DMS79 treated with DMSO at 0.1 percent for 48 hours (cell line): ENCODE measurements at places on chromosomes 2 and 18.

GRCh38 chr2:28477087-28477486 is 18.8 kb upstream of the PLB1 start:
- no peak for DNase-seq

DNA sequence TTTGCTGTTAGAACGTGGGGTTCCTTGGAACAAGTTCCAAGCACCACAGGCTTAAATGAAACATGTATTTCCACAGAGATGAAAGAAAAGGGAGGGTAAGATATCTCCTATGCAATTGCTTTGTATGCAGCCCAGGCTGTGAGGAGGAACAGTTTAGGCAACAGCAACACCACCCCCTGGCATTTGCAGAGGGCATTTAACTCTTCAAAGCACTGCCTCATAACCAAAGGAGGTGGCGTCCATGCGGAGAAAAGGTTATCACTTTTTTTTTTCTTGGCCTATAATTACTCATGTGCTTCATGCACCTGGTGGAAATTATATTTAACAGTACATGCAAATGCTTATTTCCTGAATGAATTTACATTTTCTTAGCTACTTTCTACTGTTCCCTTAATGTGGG is 286.0 kb downstream of the LPIN1 start:
- DNase-seq = no peak

DNA sequence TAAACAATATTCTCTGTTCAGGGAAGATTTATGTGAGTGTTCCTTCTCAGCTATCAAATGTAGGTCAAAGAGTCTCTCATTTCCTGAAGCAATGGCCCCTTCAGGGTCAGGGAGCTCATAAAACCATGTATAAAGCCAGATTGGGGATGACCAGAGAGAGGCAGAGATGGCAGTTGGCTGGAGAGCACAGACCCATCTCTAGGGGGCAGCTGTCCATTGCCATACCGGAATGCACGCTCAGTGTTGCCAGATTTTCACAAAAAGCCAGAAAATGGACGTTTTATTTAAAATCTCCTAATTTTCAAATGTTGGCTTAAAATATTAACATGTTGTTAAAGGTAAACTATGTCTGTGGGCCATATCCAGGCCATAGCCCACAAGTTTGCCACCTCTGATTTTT is 1920.7 kb upstream of the CELF4 start:
- no peak for DNase-seq

- no peak for DNase-seq
These were observed 32.4 kb upstream of the IL1R1 start for GRCh38 chr2:102110171-102110570.

DNA sequence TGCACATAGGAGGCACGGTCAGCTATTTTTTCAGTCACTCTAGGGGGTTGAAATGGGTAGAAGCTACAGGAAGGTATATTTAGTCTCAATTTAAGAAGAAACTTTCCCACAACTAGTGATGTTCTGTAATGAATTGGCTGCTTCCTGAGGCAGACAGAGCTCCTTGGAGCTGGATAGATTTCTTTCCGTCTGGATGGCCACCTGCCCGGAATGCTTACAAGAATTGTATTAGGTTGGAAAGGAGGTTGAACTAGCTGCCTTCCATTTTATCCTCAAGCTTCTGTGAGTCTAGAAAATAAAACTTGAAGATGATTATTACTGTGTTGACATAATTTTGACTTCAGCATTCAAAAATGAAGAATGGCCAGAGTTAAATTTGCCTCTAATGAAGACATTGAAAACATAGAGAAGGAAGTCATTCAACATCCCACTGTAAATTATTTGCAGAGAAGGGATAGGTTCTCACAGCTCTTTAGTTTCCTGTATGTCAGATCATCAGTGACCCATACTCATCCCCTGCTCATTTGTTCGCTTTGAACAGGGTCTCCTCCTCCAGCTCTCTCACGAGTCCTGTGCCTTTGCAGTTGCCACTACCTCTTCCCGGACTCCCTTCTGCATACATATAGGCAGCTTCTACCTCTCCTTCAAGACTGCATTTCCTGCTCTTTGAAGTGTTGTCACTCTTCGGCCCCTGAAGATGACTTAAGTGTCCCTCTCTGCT is 88.8 kb downstream of the CRIM1 start:
- no peak for DNase-seq

DNA sequence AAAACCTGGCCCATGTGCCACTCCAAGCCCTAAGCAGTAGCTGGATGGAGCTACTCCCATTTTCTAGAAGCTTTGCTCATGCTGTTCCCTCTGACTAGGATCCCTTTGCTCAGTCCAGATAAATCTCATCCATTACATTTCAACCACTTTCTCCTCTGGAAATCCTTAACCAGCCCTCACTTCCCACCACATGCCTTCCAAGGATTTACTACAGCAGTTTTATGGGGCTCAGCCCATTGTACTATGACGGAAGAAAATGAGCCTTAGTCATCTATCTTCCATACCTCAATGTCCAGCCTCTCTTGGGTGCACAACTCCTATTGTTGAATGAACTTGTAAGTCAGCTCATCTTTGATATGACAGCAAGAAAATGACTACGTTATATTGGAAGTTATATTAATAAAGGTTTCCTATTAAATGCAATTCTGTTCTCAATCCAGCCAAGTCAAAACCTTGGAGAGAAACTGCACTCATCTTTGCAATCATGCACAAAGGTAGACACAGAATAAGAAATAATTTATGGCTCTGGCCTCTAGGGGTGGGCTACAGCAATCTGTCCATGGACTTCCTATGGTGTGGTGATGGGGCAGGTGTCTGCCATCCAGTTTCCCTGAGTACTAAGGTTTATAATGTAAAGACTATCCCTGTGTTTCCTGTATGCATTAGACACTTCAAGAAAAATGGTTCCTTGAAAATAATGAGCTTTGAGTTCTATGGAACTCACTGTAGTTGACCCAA is 3.4 kb downstream of the B4GALT6 start:
- DNase-seq = no peak

GRCh38 chr2:146124741-146125140 is 1604.8 kb upstream of the ZEB2 start:
- no peak for DNase-seq

DNA sequence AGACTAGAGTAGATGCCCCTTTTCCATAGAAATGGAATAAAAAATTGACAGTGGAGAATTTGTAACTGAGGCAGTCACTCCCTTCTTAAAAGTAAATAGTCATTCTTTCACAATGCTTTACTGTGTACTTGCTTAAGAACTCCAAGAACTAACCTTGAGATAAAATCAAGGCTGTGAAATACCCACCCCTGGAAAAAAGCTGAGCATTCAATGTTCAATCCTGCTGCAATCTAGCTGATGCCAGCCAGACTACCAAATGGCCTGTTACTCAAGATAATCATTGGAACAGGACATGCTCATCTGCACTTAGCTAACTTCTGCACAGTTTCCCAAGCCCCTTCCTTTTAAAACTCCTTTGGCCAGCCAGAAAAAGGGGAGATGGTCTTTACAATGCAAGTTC is 367.4 kb upstream of the GULP1 start:
- no peak for DNase-seq

DNA sequence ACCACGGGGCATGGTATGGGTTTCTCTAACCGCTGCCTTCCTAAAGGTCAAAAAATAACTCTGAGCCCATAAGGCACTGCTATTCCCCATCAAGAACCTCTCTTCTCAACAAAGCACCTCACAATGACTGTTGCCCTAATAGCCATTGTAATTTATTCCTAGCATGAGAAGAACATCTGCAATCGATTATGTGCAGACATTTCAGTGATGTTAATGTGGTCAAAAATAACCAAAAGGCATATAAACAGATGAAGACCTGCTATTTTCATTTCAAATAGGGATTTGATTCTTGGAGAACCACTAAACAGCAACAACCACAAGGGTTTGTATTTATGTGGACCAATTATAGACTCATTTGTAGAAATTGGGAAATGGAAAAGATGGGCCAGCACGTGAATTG is 356.6 kb downstream of the FBXO15 start:
- DNase-seq = no peak

- no peak for DNase-seq
These were observed 57.8 kb upstream of the CCDC141 start for GRCh38 chr2:179107737-179108136.

DNA sequence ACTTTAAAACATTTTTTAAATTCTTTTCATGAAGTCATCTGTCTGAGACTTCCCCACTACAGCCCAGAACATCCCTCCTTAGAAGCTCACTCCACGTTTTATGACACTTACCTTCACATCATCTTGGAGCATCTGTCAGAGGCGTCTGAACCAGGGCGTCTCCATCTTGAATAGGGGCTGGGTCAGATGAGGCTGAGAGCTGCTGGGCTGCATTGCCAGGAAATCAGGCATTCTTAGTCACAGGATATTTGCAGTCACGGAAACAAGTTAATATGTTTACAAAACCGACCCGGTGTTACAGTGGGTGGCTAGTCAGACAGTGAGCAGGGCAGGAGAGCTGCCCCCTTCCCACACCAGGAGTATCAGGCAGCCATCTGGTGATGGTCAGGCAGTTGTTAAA is 456.5 kb downstream of the FBXO15 start:
- DNase-seq = no peak

DNA sequence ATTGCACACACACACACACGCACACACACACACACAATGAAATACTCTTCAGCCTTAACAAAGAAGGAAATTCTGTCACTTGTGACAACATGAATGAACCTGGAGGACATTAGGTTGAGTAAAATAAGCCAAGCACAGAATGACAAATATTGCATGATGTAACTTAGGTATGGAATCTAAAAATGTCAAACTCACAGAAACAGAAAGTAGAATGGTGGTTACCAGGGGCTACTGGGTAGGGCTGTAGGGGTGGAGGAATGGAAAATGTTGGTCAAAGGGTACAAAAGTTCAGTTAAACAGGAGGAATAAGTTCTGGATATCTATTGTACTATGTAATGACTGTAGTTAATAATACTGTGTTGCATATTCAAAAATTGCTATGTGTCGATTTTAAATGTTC is 29.5 kb downstream of the SCN2A start:
- DNase-seq = no peak

DNA sequence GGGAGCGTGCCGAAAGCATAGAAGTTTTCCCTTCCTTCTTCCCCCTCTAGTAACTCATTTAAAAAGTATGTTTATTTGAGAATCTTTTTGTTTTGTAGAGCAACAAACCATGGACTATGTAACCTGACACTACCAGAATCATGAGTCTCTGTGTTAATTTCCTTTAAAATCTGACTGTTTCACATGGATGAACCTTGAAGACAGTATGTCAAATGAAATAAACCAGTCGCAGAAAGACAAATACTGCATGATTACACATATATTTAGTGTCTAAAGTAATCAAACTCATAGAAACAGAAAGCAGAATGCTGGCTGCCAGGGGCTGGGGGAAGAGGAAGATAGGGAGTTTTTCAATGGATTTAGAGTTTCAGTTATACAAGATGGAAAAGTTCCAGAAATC is 32.3 kb downstream of the PTPN2 start:
- no peak for DNase-seq

DNA sequence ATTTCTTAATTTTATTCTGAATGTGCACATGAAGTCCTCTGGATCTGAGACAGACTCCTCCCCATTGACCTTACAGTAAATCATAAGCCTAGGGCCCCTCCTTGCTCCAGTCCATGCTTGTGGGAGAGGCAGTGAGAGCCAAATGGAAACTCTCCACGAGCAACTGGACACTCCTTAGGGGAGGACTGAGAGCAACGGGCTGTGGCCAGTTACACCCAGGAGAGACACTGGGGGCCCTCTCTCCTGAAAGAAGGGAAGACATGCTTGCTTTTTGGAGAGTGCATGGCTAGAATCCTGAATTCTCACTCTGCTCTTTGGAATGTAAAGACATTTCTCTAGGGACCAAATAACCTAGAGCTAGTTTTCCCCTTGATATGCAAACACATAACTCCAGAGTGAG is 49.0 kb upstream of the BIN1 start:
- no peak for DNase-seq

GRCh38 chr2:191777351-191777750 is 69.5 kb downstream of the CAVIN2 start:
- DNase-seq = no peak

- DNase-seq = no peak
These were observed 34.0 kb downstream of the LBH start for GRCh38 chr2:30265052-30266015.

GRCh38 chr2:118133916-118134315 is 45.6 kb downstream of the INSIG2 start:
- no peak for DNase-seq

DNA sequence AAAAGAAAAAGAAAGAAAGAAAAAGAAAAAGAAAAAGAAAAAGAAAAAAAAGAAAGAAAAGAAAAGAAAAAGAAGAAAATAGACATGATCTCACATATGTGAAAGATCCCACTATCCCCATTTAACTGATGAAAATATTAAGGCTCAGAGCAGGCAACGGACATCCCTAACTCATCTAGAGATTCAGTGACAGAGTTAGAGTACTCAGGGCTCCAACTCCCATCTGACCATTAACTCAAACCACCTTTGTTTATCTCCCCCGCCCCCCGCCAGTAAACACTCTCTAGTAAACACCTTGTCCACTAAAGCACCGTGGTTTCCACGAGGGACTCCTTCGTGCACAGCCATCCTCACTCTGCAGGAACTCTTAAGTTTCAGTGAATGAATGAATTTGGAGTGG is 142.9 kb downstream of the TGIF1 start:
- no peak for DNase-seq

- no peak for DNase-seq
These were observed 135.9 kb upstream of the HNRNPA3 start for GRCh38 chr2:177076636-177077179.

DNA sequence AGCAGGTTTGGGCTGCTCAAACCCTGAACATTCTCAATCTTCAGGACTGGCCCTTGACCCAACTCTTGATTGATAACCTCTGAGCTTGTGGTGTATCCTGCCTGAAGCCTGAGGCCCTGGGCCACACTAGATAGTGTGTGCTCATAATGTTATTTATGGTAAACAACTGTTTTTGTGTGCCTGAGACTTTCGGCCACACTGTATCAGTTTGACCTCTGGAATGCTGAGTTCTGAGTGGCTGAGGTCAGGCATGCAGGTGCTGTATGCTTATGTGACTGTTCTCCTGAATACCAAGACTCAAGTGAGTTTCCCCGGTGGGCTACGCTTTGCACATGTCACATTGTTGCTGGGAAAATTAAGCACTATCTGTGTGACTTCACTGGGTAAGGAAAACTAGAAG is 82.2 kb upstream of the RMP24 start:
- DNase-seq = no peak

- DNase-seq = no peak
These were observed 273.0 kb upstream of the GYPC start for GRCh38 chr2:126382998-126383397.

DNA sequence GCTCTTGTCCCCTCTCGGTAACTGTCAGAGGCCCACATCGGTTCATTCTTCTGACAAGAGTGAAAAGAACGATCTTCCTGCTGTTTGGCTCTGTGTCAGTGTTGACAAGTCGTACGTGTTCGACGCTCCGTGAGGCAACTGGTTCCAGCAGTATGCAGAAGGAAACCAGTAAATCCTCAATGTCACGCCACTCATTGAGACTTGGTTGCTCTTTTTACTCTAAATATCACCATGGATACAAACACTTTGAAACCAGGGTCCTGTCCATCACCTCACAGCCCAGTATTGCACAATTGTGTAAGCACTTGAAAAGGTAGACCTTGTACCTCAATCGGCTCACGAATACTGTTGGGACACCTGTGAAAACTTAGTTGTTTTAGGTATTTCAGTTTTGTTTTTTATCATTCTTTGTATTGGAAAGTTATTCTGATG is 136.4 kb downstream of the ZNF407 start:
- DNase-seq = no peak
